HCT116 (cell line): ENCODE measurements at places on chromosomes 7 and 10.

DNA sequence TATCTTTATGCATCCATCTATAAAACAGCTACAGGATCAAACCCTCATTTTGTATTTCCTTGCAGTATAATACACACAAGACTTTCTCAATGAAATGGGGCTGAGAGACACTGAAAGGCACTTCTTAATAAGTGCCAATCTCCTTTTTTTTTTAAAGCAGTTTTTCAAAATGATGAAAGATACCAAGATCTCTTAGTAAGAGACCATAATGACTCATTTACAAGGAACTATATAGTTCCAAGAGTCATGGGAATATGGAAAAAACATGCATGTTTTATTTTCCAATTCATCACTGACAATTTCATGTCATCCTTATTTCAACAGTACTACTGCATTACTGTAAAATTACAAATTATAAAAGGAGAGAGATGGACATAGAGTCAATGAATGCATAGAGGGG lies 973.7 kb downstream of the GATA3 start:
- DNase-seq = no peak

GRCh38 chr10:29734962-29735627 lies 100.3 kb upstream of the SVIL start:
- DNase-seq = no peak

- DNase-seq = no peak
Measured at GRCh38 chr7:113202284-113202683, 83.9 kb upstream of the SMIM30 start.

DNA sequence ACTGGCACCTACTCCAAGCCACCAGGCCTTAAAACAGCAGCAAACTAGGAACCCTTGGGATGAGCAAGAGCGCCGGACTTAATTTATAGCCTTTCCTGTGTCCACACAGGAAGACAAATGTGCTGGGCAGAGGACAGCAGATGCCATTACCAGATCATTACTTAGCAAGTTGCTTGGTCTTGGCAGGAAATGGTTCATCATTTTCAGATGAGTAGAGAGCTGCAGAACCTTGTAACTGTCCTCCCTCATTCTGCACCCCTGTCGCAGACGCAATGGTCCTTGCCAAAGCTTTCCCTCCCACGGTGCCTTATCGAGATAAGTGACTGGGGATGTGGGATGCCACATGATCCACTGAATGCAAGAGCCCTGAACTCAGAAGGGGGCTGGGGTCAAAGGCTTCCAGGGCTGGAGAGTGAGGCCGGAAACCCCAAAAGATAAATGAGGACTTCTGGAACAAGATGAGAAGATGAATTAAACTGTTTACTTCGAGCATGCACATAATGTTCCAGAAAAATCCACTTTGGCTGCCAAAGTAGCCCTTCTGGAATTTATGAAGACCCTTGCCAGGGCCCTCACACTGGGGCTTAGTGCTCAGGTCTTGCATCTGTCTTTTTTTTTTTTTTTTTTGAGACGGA lies 145.6 kb upstream of the ZNF32 start:
- DNase-seq = no peak

GRCh38 chr10:117449636-117450035 lies 74.4 kb upstream of the PDZD8 start:
- DNase-seq = peak; percentile 44

GRCh38 chr10:9009505-9009904 lies 955.0 kb downstream of the GATA3 start:
- DNase-seq = no peak

- no peak for DNase-seq
Measured at GRCh38 chr10:119350502-119351097, 143.2 kb downstream of the GRK5 start.
